ENCODE measurements at places on chromosomes 6 and 20. TPM values are rescaled to one million over a fixed set of nuclear protein-coding genes. Genes with fewer than 3 reads are reported as not detected.

Gene IL17F
- not detected for total RNA-seq

Gene TGM6
- not detected for total RNA-seq

DNA sequence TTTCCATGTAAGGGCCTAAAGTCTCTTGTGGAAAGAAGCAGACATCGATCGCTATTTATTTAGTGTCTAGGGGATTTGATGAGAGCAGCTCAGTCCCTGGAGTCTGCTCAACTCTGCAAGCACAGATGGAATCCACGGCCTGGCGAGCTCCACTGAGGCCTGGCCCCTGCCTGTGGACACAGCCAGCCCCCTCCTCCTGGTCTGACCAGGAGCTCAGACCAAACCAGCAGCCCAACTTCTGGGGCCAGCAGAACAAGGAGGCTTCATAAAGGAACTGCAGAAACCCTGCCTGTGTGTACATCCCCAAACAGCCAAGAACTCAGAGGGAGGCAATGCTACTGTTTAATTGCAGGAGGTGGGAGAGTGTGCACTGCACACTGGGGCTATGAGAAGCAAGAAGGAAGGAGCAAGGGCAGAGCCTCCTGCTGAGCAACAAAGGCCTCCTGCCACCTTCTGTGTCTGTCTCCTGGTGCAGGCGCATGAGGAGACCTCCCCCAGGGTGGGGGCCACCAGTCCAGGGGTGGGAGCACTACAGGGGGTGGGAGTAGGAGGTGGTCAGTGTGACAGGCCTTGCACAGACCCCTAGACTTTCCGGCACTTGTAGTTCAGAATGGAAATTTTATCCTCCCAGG, 3.8 kb downstream of the CST5 start:
- DNase-seq, result no peak

- no peak for DNase-seq
Measured at GRCh38 chr20:36527331-36528125, 13.8 kb upstream of the MYL9 start.

DNA sequence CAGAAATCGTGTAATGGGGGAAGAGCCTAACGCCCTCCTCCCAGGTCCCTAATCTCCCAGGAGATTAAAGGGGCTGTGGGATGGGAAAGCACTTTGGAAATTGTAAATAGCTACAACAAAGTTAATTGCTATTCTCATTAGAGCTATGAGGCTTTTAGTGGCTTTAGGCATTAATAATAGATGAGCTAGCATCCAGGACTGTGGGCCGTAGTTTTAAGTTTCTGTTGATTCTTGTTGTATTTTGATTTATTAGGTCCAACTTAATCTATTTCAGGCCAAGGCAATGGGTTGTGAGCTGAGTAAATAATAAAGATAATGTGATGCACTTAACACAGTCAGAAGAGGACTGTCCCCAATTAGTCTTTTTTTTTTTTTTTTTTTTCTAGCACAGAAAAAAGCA, 67.7 kb downstream of the ANKRD6 start:
- no peak for DNase-seq

- DNase-seq, result no peak
Measured at GRCh38 chr6:79431537-79431933, 105.7 kb downstream of the LCA5 start.
